ENCODE measurements at places on chromosomes 11 and 22. TPM values are rescaled to one million over a fixed set of nuclear protein-coding genes. Genes with fewer than 3 reads are reported as not detected.

GRCh38 chr11:90874986-90875385 is 652.1 kb upstream of the CHORDC1 start:
- H3K27ac ChIP-seq: no peak overlapping the region
- DNase-seq: no peak
- H3K27me3 ChIP-seq: no peaks in the 10 kb centered on the region

GRCh38 chr11:26632691-26633159 is 60.7 kb upstream of the MUC15 start:
- H3K27ac ChIP-seq: no peak overlapping the region
- DNase-seq: no peak
- H3K27me3 ChIP-seq: no peaks in the 10 kb centered on the region
- no peaks in the 10 kb centered on the region for H3K4me1 ChIP-seq

DNA sequence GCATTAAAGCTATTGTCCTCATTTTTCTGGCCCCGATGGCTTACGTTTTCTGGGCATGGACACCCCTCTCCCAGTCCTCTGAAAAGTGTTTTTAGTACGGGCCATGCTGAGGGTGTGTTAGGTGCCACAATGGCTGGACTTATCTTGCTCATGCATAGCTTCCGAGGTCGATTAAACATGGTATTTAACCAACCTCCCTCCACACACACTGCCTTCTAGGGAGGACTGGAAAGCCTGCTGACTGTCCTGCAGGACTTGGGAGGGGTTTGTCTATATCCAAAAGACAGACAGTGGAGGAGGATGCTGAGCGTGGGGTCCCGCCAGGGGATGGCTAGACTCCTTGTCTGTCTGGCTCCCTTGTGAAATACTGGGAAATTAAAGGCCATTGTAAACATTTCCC is 95.3 kb downstream of the FBXO7 start:
- peaks cover under 1% of the 10 kb centered on the region for H3K27me3 ChIP-seq
- no peak overlapping the region for H3K27ac ChIP-seq
- DNase-seq: no peak
- no peaks in the 10 kb centered on the region for H3K36me3 ChIP-seq

GRCh38 chr11:20670932-20671403 is 1.6 kb downstream of the NELL1 start:
- H3K27ac ChIP-seq: no peak overlapping the region
- H3K4me3 ChIP-seq: no peak overlapping the region
- peaks cover 3% of the 10 kb centered on the region for H3K4me1 ChIP-seq
- DNase-seq: no peak

The SOX6 gene
- not detected for total RNA-seq

The ZNRF3 gene
- total RNA-seq: 1.3 TPM
